ENCODE measurements at places on chromosomes 2 and 18.

DNA sequence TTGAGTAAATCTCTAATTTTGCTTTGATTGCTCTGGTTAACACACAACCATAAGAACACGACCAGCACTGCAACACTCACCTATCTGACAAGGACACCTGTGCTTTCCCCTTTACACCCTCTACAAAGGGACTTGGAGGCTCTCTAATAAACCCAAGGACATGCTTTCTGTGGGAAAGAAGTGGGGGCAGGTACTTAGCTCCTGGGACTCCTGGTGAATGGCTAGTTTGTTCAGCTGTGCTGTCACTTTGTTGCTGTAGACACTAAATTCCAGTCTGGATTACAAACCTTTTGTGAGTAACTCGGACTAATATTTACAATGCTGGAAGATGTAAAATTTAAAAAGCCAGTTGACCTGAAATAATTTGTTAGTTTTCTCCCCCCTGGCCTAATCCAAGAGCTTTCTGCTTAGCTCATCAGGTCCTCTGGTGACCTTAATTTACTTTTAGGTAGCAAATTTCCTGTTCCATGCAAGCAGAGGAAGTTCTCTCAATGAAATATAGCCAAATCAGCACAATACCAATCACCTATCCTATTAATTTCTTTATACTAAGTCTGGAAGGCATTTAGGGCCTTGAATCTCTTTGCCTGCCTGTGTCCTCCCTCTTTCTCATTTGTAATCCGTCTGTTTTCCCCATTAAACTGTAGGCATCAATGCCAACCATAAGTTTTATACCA, 67.5 kb downstream of the PLCL1 start:
- no peak for DNase-seq

- no peak for DNase-seq
Measured at GRCh38 chr2:135762022-135762421, 20.4 kb downstream of the UBXN4 start.

DNA sequence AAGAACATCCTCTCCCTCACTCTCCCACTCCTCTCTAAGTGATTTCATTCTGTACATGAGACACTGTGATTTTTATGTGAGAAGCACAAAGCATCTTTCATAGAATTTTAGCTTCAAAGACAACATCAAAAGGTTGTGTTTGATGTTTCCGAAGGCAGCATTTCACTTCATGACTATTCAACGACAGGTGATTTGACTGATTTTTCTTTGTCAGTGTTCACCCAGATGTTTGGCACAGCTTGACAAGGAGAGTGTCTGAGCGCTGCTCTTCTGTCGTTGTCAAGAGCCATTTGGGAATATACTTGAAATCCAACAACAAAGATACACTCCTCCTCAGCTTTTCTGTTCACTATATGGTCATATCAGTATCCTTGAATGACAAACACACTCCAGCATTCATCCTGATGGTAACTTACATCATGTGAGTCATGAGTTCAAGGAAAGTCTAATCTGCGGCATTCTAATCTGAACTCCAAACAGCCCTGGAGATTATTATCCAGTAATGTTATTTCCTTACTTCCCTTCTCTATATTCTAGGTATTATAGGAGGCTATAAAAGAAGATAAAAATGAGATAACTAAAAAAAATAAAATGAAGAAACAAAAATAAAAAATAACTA, 45.9 kb upstream of the ST6GAL2 start:
- DNase-seq = no peak

- DNase-seq = no peak
Measured at GRCh38 chr2:235220331-235220730, 268.5 kb downstream of the SH3BP4 start.

DNA sequence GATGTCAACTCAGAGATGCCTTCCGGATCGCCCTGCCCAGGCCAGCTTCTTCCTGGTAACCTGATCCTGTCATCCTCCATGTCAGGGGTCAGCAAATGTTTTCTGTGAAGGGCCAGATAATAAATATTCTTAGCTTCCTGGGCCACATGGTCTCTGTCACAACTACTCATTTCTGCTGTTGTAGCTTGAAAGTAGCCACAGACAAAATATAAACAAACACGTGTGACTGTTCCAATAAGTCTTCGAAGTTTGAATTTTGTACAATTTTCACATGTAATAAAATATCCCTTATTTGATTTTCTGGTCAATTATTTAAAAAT, 35.8 kb downstream of the ANXA4 start:
- DNase-seq = no peak

DNA sequence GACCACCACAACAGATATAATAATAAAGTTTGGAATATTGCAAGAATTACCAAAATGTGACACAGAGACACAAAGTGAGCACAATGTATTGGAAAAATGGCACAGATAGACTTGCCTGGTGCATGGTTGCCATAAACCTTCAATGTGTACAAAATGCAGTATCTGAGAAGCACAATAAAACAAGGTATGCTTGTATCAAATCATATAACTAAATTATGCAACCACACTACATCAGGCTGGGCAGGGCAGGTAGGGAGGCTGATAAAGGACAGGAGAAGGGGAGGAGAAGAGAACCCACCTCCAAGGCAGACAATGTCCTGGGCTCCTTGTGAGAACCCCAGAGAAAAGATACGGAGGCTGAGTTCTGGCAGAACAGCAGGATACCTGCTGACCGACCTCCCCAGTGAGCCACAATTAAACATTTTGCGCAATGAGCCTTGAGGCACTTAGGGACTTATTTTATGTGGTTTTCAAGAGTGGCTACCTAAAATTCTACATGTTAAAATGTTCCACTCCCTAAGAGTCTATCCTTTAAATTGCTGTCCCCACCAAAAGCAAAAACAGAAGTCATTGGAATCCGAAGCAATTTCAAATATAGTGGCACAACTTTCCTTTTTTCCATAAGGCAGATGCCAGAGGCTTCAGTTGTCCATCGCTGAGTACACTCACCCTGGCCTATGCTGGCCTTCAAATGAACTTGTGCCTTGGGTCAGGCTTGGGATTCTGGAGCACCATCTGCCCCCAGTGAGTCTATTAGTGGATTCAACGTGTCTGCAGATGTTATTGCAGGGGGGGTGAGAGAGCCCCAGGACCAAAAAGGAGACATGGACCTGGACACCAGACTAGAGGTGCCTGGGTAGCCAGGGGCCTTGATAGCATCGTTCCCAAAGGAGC, 16.8 kb downstream of the WDFY1 start:
- no peak for DNase-seq

DNA sequence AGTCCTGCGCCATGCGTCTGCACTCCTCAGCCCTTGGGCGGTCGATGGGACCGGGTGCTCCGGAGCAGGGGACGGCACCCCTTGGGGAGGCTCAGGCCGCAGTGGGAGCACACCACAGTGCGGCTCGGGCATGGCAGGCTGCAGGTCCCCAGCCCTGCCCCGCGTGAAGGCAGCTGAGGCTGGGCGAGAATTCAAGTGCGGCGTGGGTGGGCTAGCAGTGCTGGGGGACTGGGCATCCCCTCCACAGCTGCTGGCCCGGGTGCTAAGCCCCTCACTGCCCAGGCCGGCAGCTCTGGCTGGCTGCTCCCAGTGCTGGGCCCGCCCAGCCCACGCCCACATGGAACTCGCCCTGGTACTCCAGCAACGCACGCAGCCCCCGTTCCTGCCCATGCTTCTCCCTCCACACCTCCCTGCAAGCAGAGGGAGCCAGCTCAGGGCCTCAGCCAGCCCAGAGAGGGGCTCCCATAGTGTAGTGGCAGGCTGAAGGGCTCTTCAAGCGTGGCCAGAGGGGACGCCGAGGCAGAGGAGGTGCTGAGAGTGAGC, 198.3 kb upstream of the CNTNAP5 start:
- no peak for DNase-seq

GRCh38 chr2:237701033-237701858, 73.9 kb downstream of the LRRFIP1 start:
- DNase-seq = no peak

GRCh38 chr2:140657657-140658056, 1473.2 kb downstream of the LRP1B start:
- DNase-seq = peak; percentile 38

- no peak for DNase-seq
Measured at GRCh38 chr2:1638281-1638860, 105.9 kb downstream of the PXDN start.

DNA sequence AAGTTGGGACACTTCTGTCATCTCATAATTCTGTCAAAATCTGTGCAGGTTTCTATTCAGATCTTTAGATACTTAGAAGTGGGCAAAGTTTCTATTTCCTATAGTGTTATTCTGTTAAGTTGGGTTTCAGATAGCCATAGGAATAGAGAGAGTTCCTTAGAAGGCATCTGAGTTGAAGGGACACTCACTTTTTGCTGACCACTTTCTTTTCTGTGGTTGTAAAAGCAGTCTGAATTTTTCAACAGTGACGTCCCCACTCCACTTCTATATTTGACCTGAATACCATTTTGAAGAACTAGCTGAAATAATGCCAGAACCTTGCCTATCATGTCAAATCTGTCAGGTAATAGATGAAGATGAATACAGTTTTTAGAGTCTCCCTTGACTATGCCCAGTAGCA, 267.3 kb downstream of the SPAG16 start:
- no peak for DNase-seq

DNA sequence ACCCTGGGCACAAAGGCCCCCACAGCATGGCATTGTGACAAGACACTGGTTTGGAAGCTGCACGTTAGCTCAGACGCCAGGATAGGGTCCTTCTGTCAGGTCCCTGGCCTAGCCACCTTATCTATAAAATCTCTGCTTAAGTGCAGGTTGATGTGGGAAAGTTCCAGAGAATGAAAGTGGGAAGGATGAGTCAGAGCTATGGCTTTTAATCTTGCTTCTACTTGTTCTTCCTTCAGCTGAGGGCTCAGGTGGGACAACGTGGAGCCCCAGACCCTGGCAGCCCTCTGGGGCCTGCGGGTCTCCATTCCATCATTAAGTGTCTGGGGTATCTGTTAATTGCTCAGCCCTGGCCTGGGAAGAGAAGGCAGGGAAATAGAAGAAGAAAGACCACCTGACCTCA, 64.5 kb downstream of the CELF4 start:
- no peak for DNase-seq

GRCh38 chr2:207284556-207285472, 119.1 kb upstream of the KLF7 start:
- DNase-seq = peak; percentile 74
